NCI-H2171 treated with DMSO at 0.1 percent for 48 hours (cell line): ENCODE measurements at places on chromosomes 1 and 21.

DNA sequence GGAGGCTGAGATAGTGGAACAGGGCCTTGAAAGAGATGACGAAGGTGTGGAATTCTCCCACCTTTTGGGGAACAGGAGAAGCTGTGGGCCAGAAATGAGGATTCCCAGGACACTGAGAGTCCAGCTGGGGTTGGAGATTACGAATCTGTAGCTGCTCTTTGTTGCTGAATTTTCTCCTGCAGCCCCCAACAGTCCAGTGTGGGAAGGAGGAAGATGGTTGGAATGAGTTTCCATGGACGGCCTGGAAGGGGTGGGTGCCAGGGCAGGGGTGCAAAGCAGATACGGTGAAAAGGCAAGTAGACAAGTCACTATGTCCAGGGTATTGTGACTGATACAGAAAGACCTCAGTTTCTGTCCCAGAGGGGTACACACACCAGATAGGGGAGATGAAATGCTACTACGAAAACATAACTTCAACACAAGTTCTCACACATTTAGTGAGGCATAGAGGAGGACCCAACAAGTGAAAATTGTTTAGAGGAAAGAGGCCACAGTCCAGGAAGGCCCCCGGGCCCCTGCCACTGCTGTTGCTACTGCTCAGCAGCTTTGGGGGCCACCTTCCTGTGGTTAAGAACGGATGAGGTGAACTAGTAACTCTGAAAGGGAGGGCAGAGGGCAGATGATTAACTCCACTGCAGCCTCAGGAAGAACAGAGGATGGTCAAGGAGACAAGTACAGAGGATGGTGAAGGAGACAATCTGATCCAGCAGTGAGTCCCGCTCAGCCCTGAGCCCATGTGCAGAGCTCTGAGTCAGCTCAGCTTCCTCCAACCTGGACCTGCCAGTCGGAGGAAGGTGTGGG lies 7.3 kb downstream of the CD244 start:
- DNase-seq: no peak

DNA sequence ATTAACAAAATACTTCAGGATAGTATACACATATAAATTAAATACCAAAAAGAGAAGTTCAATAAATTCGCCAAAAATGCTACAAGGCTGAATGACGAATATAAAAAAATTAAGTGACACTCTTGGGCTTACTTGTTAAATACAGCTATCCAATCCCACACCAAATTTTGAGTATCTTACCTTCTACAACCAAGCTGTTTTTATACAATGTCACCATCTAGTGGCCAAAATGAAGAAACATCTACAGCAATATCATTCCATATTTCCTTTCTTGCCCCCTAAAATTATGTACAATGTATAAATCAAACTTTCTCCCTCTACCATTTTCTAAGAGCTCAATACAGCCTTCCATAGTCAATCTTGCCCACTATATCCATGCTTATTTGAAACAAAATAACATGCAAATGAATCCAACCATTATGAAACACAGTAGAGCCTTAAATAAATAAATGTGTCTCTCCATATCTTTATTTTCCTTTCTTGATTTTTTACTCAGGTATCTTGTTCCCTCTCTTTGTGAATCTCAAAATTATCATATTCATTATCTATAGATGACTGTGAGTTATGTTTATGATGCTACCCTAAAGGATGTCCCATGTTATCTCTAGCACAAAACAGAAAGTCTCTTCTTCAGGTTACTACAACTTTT lies 86.3 kb downstream of the ACBD6 start:
- DNase-seq: peak; percentile 79

- no peak for DNase-seq
Measured at GRCh38 chr1:2587071-2587859, 688 bp downstream of the PRXL2B start.

- peak; percentile 63 for DNase-seq
Measured at GRCh38 chr1:26861889-26862378, 1.0 kb upstream of the SFN start.

DNA sequence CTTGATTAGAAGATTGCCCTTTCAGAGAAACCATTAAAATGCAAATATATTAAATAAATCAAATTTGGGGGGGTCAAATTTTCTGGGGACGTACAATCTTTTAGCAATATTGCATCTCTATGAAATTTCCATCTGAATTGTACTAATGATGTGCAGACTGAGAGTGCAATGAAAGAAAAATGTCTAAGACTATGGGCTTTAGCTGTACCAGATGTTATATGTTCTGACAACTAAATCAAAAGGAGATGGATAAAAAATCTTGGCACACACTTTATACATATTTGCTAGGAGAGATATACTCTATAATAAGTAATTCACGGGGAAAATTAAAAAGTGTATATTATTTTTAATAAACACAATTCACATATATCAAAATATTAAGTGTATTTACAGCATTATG lies 13.0 kb upstream of the PLPPR5 start:
- no peak for DNase-seq

GRCh38 chr1:198519639-198520501 lies 20.6 kb downstream of the ATP6V1G3 start:
- DNase-seq: no peak

DNA sequence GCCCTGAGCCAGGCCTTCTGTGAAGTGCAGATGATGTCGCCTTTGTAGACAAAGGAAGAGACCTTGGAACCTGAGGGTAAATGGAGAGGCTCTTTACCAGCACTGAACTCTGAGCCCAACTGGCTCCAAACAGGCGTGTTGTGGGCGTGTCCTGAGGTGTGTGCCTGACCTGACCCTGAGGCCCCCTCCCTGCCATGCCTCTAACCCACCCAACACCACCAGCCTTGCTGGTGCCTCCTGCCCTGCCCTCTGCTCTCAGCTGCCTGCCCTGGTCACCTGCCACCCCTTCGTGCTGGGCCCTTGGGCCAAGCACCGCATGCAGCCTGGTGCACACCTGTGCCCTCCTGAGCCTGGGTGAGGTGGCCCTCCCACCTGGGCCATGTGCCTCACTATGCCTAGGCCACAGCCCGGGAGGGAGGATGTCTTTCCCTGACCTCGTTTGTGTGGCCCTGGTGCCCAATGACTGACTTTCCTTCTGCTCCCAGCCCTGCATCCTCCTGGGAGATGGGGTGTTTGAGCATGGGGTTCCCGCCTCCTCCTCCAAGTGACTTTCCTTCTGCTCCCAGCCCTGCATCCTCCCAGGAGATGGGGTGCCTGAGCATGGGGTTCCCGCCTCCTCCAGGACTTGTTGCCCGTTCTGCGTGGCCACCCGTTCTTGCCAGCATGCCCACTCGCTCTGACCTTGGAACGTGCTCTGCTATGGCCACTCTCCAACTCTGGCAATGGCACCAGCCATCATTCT lies 157.0 kb downstream of the PCBP3 start:
- no peak for DNase-seq
